Ovary (tissue), 10 donors: ENCODE measurements at places on chromosomes 1 and 21. TPM values are rescaled to one million over a fixed set of nuclear protein-coding genes. Genes with fewer than 3 reads are reported as not detected.

TNFRSF9 gene
- polyA plus RNA-seq: 0.05 TPM

LMOD1 gene
- 255 TPM for polyA plus RNA-seq

ARMH1 gene
- polyA plus RNA-seq: 3.3 TPM

TBX19 gene
- 3.9 TPM for polyA plus RNA-seq

FCER1G gene
- polyA plus RNA-seq: 270 TPM

IFI44L gene
- 36.0 TPM for polyA plus RNA-seq

KRTAP19-3 gene
- polyA plus RNA-seq: not detected

SMG5 gene
- 31.1 TPM for polyA plus RNA-seq

NBPF10 gene
- polyA plus RNA-seq: 1.2 TPM

FYB2 gene
- polyA plus RNA-seq: 0.06 TPM

PADI2 gene
- 1.2 TPM for polyA plus RNA-seq

TNNI3K gene
- polyA plus RNA-seq: 1.5 TPM

SDC3 gene
- 17.1 TPM for polyA plus RNA-seq

LCA5L gene
- polyA plus RNA-seq: 1.2 TPM

RBM11 gene
- 4.8 TPM for polyA plus RNA-seq

GNAT2 gene
- polyA plus RNA-seq: not detected

KRTAP26-1 gene
- not detected for polyA plus RNA-seq

CLIC6 gene
- polyA plus RNA-seq: 6.8 TPM

RGSL1 gene
- not detected for polyA plus RNA-seq

MTARC2 gene
- polyA plus RNA-seq: 17.4 TPM

TRIM17 gene
- polyA plus RNA-seq: 0.72 TPM

CHIA gene
- polyA plus RNA-seq: not detected

BARHL2 gene
- polyA plus RNA-seq: not detected

GSTM5 gene
- 101 TPM for polyA plus RNA-seq

LHX8 gene
- polyA plus RNA-seq: 0.67 TPM

SLC45A1 gene
- 0.70 TPM for polyA plus RNA-seq

BACH1 gene
- polyA plus RNA-seq: 11.4 TPM

TNFRSF25 gene
- polyA plus RNA-seq: 1.7 TPM

ERICH3 gene
- 0.07 TPM for polyA plus RNA-seq

OR6K6 gene
- not detected for polyA plus RNA-seq

LCK gene
- polyA plus RNA-seq: 0.69 TPM

MR1 gene
- 6.9 TPM for polyA plus RNA-seq

SLC9C2 gene
- 0.07 TPM for polyA plus RNA-seq

RNU11 gene
- polyA plus RNA-seq: not detected

HSPA6 gene
- polyA plus RNA-seq: 0.87 TPM

S100A12 gene
- 1.0 TPM for polyA plus RNA-seq

FASLG gene
- 0.07 TPM for polyA plus RNA-seq

IVL gene
- not detected for polyA plus RNA-seq

MCOLN3 gene
- 1.8 TPM for polyA plus RNA-seq

ESPN gene
- 0.11 TPM for polyA plus RNA-seq

ABCG1 gene
- 8.2 TPM for polyA plus RNA-seq

BTBD19 gene
- polyA plus RNA-seq: 8.5 TPM

APP gene
- 484 TPM for polyA plus RNA-seq

KDF1 gene
- 0.08 TPM for polyA plus RNA-seq

C1orf226 gene
- polyA plus RNA-seq: 1.5 TPM

ARTN gene
- polyA plus RNA-seq: 0.75 TPM

TMPRSS3 gene
- 0.07 TPM for polyA plus RNA-seq
